ENCODE measurements at places on chromosomes 2 and 18. TPM values are rescaled to one million over a fixed set of nuclear protein-coding genes. Genes with fewer than 3 reads are reported as not detected.

DNA sequence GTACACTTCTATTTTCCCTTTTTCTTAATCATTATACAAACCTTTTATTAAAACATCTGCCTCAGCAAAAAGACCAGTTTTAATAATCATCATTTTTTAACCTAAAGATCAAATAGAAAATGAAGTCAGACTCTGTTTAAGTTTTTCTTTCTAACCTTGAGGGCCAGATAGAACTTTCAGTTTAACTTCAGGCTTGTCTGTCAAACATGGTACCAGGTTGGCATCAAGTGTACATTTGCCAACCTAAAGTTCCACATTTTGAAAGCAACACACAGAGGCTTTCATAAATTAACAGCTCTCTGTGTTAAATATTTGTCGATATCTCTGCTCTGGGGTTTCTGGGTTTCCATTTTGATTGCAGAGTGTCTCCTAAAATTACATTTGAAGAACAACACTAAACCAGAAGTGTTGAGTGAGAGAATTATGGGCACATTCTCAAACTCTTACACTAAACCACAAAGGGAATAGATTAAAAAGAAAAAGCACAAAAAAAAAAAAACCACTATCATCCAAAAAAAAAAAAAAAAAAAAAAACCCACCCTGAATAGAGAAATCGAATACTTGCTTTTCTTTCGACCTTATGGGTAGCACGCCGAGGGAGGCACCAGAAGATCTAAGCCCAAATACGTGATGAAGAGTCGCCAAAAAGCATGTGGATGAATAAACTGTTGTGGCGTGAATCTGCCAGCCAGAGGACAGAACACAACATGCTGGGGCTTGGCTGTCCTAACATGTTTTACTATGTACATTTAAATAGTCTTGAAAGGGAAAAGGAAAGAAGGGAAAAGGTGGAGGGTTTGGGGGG is 166.2 kb downstream of the TCF4 start:
- no peak for DNase-seq

DNA sequence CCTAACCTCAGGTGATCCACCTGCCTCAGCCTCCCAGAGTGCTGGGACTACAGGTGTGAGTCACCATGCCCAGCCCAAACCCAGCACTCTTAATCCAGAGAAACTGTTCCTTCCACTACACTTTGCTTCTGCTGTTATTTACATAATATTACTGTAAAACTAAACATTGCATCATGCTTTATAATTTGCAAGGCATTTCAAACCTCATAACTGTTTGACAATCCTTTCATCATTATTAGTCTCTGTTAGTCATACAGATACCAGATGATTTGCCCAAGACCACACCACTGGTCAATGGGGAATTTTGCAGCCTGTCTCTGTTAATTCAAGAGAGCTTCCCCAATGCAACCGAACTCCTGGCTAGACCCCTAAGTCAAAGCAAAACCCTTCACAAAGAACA is 338.3 kb downstream of the ALK start:
- DNase-seq, result no peak

DNA sequence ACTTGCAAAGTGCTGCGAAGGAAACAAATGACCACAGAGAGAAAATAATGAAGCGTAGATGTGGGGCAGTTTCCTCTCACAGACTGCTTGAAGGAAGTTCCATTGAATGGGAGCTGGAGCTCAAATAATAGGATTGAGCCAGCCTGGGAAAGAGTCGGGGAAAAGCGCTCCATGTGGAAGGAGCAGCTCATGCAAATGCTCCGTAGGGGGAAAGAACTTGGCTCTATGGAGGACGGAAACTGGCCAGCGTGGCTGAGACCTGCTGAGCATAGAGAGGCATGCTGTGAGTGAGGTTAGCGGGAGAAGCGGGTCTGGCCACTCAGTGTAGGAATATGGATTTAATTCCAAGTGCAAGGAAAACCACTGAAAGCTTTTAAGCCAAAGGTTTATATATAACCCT is 28.6 kb upstream of the VIT start:
- DNase-seq, result no peak

- no peak for DNase-seq
These were observed 115.6 kb downstream of the GLI2 start for GRCh38 chr2:120851116-120851773.

DNA sequence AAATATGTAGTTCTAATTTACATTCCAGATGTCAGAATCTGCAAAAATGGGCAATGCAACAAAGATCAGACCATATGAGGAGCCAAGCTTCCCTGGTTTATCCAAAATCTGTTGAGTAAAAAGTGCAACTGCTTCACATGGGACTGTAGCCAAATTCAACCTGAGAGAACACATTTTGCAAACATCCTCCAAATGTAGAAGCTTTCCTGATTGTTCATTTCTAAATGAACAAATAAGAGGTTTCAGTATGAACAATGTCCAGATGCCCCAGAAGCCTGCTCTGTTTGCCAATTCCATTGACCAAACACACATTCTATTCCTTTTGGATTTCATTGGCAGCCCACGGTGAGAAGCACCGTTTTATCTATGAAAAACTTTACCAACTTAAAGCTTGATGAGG is 117.9 kb upstream of the OSR1 start:
- no peak for DNase-seq

GRCh38 chr2:26144953-26145680 is 27.8 kb upstream of the GAREM2 start:
- DNase-seq, result peak; percentile 43

GRCh38 chr18:49416511-49416910 is 43.9 kb downstream of the DYM start:
- no peak for DNase-seq

DNA sequence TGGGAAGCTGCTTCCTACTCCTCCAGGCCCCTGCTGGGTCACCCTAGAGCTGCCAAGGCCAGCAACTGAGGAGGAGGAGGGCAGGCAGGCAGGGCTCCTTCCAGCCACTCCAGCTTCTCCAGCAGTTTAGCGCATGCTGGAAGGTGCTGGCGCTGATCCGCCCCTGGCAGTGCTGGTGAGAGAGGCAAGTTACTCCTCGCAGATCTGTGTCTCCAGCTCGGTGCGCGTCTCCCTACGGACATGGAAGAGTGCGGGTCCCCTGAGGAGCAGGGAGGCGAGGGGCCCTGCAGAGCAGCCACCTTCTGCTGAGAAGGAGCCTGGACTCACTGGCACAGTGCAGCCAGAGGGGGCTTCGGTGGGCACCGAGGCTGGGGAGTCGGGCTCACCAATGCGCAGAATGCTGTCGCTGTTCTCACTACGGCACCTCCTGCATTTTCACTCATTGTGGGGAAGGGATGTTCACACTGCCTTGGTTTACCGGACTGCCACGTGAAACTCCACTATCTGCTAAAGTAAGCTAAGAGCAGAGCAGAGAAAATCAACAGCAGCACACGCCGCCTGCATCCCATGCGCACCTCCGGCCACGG is 206.0 kb downstream of the HDAC4 start:
- peak; percentile 6 for DNase-seq

GRCh38 chr2:127104166-127104660 is 2.7 kb downstream of the BIN1 start:
- DNase-seq, result no peak

DNA sequence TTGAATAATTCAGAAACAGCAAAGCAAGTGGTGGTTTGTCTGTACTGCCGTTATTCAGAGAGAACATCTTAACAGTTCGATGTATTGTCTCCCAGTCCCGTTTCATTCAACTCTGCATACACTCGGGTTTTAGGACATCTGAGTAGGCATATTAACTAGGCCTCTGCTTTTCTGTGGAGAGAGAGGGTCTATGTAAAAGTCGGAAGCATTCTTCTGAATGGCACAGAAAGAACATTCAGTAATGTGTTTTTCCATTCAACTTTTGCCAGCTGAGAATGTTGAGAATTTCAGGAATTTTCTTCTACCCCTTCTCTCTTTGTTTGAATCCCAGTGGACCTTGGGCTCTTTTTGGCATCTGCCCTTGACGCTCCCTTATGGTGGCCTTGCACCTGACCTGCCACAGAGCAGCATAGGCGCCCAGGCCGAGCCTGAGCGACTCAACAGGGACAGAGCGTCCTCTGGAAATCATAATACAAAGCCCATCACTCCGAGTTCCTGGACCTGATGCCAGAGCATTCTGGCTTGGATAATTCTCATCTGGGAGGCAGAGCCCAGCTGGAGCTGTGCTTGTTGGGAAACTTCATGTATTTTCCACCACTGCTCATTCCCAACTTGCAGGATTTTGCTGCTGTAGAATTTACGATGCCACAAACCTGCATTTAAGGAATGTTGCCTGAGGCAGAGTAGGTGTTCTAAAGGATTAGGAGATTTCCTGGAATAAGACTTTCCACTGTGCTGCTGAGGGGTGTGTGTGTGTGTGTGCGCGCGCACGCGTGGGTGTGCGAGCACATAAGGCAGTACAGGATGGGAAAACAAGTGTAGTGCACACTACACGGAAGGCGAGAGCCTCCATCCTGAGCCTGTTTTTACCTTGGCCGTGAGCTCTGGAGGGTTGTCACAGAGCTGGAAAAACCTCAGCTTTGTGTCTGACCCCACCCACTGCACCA is 77.2 kb upstream of the TXNDC2 start:
- no peak for DNase-seq

The PLEKHH2 gene
- total RNA-seq, result 10.4 TPM

GRCh38 chr2:37389989-37390765 is 45.7 kb downstream of the QPCT start:
- DNase-seq, result no peak

DNA sequence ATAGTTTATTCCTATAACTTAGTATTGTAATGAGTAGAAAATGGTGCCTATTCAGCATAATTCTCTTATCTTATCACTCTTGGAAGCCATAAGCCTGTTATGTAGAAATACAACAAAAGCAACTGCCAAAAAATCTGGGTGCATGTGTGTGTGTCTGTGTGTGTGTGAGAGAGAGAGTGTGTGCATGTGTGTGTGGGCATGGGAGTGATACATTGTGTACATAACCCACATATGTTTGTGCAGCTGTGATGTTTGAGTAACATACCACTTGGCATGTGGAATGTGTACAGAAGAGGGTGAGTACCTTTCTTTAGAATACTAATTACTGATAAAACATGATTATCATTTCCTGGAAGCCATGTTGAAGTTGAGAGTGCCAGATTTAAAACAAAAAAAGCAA is 642.3 kb upstream of the SYT4 start:
- no peak for DNase-seq

The FBXO41 gene
- total RNA-seq, result 7.1 TPM

DNA sequence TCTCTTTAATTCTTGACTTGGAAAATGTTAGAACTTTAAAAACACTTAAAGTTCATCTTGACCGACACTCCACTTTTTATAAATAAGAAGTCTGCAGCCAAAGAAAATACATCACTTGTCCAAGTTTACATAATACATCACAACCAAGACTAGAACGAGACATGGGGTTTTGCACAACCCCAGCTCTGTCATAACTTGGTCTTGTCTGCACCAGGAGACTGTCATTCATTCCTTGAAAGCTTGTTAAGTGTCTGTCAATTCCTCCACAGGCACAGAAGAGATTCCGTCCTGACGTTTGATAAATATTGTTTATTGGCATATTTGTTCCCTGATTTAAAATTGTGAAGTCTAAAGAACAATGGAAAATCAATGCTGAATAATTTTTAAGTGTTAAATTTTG is 139.5 kb upstream of the SETBP1 start:
- no peak for DNase-seq

GRCh38 chr2:2324565-2325101 is 6.4 kb downstream of the MYT1L start:
- no peak for DNase-seq

DNA sequence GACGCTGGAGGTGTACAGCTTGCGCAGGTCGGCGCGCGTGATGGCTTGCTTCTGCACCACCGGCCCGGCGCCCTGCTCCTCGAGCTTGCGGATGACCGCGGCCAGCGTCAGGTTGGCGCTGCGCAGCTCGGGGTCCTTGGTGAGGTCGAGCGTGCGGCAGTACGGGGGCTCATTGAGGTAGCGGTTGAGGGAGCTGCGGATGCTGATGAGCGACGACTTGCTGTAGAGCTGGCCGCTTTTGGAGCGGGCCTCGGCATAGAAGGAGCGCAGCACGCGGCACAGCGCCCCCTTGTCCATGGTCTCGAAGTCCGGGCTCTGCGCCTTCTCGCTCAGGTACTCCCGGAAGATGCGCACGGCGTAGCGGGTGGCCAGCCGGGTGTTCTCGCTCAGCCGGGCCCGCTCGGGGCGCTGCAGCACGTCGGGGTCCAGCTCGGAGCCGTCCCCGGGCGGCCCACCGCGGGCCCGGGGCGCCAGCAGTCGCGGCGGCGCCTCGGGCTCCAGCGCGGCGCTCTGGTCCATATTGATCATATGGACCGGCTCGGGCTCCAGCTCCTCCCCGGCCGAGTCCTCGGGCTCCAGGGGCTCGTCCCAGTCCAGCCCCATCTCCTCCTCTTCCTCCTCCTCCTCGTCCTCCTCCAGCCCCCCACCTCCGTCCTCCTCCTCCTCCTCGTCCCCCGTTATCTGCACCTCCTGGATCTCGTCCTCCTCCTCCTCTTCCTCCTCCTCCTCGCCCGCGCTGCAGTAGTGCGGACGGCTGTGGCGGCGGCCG is 523 bp downstream of the KCTD1 start:
- peak; percentile 66 for DNase-seq

The STK39 gene
- 21.1 TPM for total RNA-seq

DNA sequence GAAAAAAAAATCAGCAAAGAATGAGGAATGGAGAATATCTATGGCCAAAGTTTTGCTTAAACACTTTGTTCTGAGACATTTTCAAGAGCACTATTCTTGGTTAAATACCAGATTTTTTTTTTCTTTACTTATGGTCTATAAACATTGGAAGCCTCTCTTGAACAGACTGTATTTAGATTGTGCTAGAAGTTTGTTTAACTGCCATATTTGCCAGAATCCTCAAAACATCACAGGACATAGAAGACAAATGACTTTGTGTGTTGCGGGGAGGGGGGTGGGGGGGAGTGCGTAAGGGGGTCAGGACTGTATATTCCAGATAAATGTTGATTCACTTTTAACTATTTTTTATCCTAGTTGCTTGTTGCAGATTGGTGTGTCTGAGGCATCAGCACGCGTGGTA is 262.0 kb downstream of the MEIS1 start:
- no peak for DNase-seq

The ZAP70 gene
- total RNA-seq, result 2.6 TPM

GRCh38 chr2:219112651-219113338 is 47.8 kb downstream of the NHEJ1 start:
- DNase-seq, result no peak

DNA sequence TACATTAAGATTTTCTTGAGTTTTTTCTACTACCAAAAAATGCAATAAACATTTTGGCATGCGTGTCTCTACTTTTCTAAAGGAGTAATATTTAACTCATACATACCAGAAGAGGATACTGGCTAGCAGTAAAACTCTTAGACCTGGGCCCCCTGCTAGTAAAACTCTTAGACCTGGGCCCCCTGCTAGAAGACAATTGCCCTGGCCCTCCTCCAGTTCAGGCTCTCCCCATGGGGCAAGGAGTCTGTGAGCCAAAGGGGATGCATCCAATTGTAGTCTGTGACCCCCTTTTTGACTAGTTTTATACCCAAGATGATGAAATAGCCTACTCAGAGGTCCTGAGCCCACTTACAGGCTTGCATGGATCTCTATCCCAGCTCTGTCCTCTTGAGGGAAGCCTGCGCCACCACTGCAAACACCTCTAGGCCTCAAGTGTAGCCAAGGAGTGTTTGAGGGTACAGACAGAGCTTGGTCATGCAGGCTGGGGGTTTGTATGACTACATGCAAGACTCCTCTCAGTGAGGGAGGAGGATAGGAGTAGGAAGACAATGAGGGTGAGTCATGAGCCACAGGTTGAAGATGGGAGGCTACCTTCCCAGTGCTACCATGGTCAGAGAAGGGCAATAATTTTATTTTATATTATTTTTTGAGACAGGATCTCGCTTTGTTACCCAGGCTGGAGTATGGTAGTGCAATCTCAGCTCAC is 45.2 kb upstream of the PGAP1 start:
- DNase-seq, result no peak

The TCF7L1 gene
- total RNA-seq, result 57.2 TPM

- no peak for DNase-seq
These were observed 101.2 kb downstream of the RAPGEF4 start for GRCh38 chr2:172836827-172837226.

Data from progenitor cell of endocrine pancreas (in vitro differentiated cells).